Muscle of back (tissue), 13 donors: ENCODE measurements at places on chromosomes 4 and X.
A peak's percentile ranks its signal among the peaks of the same experiment; 100 is the strongest.

GRCh38 chr4:58064653-58065052 lies 954.5 kb upstream of the IGFBP7 start:
- no peak for DNase-seq

DNA sequence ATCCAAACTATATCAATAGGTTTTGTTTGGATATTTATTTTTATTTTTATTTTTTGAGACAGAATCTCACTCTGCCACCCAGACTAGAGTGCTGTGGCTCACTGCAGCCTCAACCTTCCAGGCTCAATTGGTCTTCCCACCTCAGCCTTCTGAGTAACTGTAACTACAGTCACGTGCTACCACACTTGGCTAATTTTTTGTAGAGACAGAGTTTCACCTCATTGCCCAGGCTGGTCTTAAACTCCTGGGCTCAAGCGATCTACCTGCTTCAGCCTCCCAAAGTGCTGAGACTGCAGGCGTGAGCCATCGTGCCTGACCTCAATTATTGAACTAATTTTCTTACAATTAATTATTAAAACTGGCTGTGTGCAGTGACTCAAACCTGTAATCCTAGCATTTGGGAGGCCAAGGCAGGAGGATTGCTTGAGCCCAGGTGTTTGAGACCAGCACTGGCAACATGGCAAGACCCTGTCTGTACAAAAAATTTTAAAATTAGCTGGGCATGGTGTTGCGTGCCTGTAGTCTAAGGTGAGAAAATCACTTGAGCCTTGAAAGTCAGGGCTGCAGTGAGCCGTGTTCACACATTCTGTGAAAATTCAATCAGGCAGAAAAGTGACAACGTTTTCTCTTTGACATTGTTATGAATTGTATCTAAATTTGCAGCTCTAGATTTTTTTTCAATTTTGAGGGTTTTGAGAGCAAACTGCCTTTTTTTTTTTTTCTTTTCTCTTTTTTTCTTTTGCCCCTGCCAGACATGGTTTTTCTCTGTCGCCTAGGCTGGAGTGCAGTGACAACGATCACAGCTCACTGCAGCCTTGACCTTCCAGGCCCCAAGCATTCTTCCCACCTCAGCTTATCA lies 66.0 kb downstream of the UBE2K start:
- no peak for DNase-seq

- DNase-seq: no peak
These were observed 40.9 kb downstream of the GATB start for GRCh38 chr4:151719956-151720334.

DNA sequence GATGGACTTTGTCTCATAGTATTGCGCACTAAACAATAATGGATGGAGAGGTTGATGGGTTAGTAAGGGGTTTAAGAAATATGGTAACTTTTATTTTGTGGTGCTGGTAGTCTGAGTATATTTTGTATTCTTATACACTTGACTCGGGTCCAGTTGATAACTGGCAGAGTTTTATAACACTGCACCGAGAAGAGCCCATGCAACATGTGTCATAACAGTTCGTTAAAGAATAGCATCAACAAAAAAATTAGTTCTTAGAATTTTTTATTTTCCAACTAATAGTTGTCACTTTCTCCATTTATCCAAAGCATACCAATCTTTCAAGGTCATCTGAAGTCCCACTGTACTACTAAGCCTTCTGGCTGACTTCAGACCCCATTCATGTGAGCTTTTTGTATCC lies 175.1 kb downstream of the SOWAHB start:
- no peak for DNase-seq

GRCh38 chr4:157143369-157143768 lies 67.4 kb downstream of the GLRB start:
- no peak for DNase-seq

DNA sequence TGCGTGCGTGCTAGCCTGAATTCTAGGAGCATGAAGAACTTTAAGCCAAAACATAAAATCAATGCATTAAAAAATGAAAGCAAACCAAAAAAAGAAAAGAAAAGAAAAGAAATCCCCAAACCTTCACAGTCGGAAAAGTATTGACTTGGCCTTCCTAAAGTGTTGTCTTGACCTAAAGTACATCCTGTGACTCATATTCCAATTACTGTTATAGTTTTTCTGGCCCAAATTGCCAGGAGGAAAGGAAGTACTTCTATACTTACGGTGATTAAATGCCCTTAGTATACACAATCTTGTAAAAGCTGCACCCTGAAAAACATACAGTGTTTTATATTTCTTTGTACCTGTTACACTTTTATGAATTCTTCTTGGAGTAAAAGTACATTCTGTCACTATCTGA lies 512.8 kb downstream of the ANKRD50 start:
- no peak for DNase-seq

- DNase-seq: no peak
These were observed 89.1 kb downstream of the SLC16A2 start for GRCh38 chrX:74510401-74510800.

DNA sequence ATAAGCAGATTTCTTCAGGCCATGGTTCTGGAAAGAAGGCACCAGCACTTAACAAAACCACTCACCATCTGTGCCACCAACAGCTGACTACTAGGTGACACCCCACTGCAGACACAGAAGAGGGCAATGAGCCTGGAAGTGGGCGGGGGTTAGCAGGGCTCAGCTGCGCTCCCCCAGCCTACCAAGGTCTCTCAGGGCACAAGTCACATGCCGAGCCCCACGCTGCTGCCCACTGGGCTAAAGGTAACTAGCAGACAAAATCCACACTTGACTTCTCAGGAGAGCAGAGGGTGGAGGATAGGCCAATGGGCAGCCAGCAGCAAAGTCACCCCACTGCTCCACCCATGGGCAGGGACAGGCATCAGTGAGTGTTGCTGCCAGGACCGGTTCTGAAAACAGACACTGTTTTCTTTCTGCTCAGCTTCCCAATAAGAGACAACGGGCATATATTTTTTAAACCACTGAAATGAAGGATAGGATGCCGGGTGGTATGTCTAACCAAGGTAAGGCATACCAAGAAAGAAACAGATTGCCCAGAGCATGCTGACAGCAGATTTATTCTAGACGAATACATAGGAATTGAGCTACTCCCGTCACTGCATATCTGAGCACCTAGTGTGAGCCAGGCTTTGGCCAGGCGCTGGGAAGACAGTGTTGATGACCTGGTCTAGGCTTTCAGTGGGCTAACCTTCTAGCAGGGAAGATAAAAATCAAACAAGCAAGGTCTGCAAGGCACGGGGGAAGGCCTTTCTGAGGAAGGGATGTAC lies 20.1 kb downstream of the ACSL1 start:
- peak; percentile 44 for DNase-seq

DNA sequence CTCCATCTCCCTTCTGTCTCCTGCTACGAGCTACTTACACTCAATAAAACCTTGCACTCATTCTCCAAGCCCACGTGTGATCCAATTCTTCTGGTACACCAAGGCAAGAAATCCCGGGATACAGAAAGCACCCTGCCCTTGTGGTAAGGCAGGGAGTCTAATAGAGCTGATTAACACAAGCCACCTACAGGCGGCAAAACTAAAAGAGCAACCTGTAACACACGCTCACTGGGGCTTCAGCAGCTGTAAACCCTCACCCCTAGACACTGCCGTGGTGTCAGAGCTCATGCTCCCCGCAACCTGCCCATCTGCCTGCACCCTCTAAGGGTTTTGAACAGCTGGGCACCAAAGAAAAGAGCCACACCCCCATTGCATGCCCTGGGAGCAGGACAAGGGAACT lies 755.4 kb upstream of the HTR2C start:
- no peak for DNase-seq

DNA sequence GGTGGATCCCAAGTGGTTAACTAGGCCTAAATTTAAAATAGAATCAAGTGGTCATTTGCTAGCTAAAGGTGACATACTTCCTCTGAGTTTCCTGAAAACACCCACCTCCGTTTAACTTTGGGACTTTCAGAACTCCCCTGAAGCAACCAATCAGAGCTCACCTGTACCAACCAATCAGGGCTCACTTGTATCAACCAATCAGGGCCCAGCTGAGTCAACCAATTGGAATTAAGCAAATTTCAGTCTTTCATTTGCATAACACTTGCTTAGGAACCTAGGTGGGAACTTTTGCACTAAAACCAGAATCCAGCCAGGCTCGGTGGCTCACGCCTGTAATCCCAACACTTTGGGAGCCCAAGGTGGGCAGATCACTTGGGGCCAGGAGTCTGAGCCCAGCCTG lies 15.9 kb downstream of the GPC4 start:
- DNase-seq: no peak

GRCh38 chr4:127737295-127737694 lies 7.1 kb downstream of the SLC25A31 start:
- DNase-seq: peak; percentile 23

- no peak for DNase-seq
These were observed 659.3 kb upstream of the SLIT2 start for GRCh38 chr4:19592391-19592790.

DNA sequence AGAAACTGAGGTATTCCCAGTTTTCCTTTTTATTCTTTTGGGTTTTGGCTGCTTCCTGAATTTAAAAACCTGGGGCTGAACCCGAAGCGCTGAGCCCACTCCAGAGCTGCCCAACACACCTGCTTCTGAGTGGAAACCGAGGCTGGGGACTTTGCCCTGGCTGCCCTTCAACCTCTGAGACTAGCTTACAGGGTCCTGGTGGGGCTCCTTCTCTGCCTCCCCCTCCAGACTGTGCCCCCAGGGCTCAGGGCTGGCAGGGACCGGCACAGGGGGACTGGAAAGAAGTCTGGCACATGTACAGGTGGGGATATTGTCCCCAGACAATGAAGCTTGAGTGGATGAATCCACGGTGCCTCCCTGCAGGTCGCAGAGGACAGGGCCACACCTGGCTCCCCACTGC lies 240.4 kb upstream of the PSAPL1 start:
- no peak for DNase-seq

DNA sequence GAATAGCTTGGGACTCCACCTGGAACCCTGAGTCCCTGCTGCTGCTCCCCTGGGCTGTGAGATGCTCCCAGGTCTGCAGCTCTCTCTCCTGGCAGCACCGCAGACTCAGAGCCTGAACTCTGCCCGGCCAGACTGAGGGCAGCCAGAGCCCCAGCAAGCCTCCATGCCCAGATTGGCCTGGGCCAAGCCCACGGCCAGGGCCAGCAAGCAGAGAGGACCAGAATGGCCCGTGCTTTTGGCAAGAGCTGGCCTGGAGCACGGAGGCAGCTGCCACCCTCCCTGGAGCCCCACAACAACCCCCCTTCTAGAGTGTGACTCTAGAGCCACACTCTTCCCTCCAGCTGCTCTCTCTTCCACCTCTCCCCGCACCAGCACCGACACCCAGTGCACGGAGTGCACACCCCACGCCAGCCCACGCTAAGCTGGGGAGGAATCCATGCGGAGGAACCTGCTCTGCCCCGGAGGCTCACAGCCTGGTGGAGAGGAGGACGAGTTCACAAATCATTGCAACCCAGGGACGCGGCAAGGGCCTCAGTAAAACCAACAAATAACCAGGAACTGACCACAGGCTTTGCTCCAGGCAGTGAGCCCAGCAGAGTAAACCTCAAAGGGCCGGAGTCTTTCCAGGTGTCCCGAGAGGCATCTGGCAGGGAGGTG lies 110.3 kb downstream of the HMX1 start:
- DNase-seq: no peak

GRCh38 chrX:131778269-131779218 lies 234.7 kb downstream of the OR13H1 start:
- DNase-seq: no peak

GRCh38 chr4:99323756-99324155 lies 2.6 kb upstream of the ADH1B start:
- DNase-seq: no peak

DNA sequence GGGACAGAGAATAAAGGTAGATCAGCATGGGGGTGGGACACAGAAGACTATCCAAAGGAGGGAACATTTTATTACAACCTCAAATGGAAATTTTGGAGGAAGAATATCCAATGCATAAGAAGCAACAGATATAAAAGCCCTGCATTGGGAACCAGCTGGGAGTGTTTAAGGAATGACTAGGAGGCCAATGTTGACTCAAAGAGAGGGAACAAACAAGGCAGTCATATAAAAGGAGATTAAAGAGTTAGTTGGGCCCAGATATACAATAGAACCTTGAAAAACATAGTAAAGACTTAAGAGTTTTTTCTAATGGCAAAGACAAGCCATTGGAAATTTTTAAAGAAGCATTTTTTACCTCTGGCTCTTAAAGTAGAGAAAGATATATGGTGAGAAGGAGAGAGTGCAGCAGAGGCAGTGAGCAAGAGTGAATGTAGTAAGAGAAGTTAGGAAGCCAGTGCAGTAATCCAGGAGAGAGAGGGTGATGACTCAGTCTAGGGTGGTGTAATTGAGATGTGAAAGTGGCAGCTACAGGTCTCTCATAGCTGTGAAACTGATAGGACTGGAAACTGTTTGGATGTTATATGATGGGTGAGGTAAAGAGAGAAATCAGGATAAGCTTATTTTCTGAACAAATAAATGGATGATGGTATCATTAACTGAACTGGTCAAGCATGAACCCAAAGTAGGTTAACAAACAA lies 182.2 kb upstream of the ATOH1 start:
- DNase-seq: no peak

- no peak for DNase-seq
These were observed 36.5 kb upstream of the TFDP3 start for GRCh38 chrX:133254666-133255065.

DNA sequence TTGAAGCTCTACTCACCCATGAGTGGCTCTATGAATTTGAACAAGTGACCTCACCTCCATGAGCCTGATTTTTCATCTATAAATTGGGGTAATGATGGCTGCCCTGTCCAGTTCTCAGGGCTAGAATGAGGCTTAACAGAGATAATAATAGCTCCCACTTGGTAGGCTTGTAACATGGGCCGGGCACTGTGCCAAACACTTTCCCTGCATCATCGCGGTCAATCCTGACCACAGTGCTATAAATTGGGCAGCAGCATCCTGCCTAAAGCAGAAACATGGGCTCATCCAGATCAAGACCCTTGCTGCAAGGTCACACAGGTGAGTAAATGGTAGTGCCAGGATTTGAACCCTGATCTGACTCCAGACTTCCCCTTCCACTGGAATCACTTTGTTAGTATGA lies 12.8 kb downstream of the APLN start:
- no peak for DNase-seq

DNA sequence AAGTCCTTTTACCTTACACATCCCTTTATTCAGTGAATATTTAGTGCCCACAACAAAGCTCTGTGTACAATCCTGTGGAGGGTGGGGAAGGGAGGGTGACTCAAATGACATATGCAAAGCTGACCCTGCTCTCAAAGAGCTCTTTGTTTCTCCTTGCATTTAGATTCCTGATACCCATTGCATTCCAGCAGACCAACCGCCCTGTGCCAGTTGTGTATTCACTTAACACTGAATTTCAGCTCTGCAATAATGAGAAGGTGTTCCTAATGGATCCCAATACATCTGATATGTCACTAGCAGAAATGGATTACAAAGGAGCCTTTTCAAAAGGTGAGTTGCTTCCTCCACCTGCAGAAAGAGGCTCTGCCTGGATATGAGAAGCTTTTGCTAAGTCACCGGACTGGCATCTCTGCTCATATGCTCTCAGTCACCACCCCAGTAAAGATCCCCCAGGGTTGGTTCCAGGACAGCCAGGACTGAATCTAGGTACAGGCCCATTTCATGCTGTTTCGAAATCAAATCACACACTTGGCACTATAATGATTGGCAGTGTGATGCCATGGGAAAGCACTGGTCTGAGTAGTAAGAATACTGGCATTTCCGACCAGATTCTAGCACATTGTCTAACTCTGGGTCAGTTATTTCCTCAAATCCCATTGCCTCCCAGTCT lies 17.1 kb upstream of the ANXA3 start:
- DNase-seq: no peak
